ENCODE measurements at places on chromosomes 1 and 21.

DNA sequence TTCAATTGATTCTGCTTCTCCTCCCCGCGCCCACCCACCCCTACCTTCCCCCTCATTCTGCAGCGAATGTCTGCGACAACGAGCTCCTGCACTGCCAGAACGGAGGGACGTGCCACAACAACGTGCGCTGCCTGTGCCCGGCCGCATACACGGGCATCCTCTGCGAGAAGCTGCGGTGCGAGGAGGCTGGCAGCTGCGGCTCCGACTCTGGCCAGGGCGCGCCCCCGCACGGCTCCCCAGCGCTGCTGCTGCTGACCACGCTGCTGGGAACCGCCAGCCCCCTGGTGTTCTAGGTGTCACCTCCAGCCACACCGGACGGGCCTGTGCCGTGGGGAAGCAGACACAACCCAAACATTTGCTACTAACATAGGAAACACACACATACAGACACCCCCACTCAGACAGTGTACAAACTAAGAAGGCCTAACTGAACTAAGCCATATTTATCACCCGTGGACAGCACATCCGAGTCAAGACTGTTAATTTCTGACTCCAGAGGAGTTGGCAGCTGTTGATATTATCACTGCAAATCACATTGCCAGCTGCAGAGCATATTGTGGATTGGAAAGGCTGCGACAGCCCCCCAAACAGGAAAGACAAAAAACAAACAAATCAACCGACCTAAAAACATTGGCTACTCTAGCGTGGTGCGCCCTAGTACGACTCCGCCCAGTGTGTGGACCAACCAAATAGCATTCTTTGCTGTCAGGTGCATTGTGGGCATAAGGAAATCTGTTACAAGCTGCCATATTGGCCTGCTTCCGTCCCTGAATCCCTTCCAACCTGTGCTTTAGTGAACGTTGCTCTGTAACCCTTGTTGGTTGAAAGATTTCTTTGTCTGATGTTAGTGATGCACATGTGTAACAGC, 339.9 kb downstream of the NTNG1 start:
- no peaks in the 10 kb centered on the region for H3K27me3 ChIP-seq
- H3K27ac ChIP-seq: no peak overlapping the region
- DNase-seq: no peak
- no peaks in the 10 kb centered on the region for H3K4me1 ChIP-seq
- peak overlapping the region; percentile 57 for H3K4me3 ChIP-seq

GRCh38 chr1:41432481-41433280, 51.8 kb downstream of the EDN2 start:
- H3K27me3 ChIP-seq: no peaks in the 10 kb centered on the region
- no peaks in the 10 kb centered on the region for H3K36me3 ChIP-seq
- peaks cover 8% of the 10 kb centered on the region for H3K4me1 ChIP-seq
- peak; percentile 74 for DNase-seq

DNA sequence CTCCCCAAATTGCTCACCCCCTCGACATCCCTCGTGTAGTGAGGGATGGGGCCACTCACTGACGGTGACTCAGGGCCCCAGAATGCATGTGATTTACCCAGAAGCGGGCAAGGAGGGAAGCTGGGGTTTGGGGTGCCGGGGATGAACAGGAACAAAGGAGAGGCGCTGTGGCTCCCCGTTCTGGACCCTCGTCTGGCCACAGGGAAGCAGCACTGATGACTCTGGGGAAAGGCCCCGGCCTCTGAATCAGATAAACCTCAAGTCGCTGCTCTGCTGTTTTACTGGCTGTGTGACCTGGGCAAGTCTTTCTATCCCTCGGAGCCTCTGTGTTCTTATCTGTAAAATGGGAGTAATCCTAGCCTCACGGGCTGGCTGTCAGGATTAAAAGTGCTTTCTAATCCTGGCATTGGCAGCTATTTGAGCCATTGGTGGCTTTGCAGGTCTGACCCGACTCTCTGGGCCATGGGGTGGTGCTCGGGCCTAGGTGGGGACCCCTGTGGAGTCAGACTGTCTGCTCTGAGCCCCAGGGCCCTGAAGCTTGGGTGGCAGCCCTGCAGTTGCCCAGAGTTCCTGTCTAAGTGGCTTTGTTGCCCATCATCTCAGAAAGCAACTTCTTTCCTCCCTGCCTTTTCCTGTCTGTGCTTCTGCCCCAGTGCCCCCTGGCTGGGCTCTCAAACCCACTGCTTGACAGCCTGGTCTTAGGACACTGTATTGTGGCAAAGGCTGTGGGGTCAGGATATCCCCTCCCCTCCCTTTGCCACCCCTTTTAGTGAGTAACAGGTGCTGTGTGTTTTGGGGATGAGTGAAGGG, 5.5 kb downstream of the TNFRSF1B start:
- peak overlapping the region; percentile 85 for H3K27ac ChIP-seq
- DNase-seq: no peak
- no peak overlapping the region for H3K4me3 ChIP-seq
- H3K27me3 ChIP-seq: no peaks in the 10 kb centered on the region

- H3K4me1 ChIP-seq: peaks cover 26% of the 10 kb centered on the region
- H3K27ac ChIP-seq: peak within 1 kb of the TSS; percentile 84
- DNase-seq: peak; percentile 78
Measured at GRCh38 chr1:32335790-32336590, at the start of gene MARCKSL1. TSS of gene MARCKSL1 (minus strand) at chr1:32336233. CDS start at chr1:32336033, 200 bp downstream.

DNA sequence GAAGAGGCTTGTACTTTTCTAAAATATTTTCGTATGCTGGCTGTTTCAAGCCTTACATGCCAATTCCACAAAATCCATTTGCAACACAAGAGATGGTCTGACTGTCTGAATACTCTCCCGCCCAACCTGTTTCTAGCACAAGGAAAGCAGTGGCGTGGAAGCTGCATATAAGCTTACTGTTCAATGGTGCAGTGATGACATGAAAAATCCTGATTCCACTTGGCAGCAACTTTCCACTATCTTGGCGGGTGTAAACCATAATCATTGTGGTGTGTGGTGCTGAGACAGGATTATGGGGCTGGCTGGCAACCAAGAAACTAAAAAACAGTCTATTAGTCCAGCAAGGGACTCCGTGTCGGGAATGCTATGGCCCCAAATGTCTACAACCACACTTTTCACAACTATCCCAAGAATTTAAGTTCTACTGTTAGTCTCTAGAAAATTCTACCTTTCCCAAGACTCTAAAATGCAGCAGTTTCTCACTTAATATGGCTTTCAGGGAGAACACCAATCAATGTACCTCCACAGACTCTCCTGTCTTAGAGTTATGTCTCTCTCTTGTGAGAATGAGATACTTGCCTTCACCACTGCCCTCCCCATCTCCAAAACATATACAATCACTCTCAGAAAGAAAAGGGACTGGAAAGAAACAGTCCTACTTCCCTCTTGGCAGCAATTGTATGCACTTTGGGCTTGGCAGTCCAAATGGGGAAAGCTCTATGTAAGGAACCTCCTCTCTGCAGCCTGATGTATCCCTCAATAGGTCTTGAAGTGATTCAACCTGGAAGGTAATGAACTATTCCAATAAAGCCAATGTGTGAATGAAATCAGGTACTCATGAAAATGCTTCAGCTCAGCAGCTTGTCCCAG, 9.5 kb downstream of the COLGALT2 start:
- no peak overlapping the region for H3K27ac ChIP-seq

- H3K4me1 ChIP-seq: no peaks in the 10 kb centered on the region
- H3K36me3 ChIP-seq: no peaks in the 10 kb centered on the region
- H3K27me3 ChIP-seq: no peaks in the 10 kb centered on the region
Measured at GRCh38 chr1:182766881-182767645, 22.5 kb upstream of the NPL start.

- no peaks in the 10 kb centered on the region for H3K36me3 ChIP-seq
- H3K27me3 ChIP-seq: no peaks in the 10 kb centered on the region
- no peak overlapping the region for H3K4me3 ChIP-seq
- no peaks in the 10 kb centered on the region for H3K4me1 ChIP-seq
Measured at GRCh38 chr1:115790846-115791245, 22.3 kb upstream of the CASQ2 start.

DNA sequence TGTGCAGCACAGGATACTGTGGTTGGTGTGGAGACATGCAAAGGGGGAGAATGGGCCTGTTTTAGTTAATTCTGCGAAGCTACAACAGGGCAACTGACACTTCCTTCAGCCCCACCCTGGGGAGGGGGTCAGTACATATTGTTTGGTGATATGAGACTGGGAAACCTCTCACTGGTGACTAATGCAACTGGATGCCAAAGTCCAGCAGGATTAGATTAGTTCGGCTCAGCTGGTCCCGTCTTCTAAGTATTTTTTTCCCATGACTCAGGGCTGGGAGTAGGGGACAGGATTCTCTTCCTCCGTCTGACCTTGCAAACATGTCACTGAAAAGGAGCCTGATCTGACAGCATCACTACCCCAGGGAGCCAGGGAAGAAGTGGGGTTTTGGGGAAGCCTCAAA, 43.0 kb downstream of the PLXNA2 start:
- no peak overlapping the region for H3K4me3 ChIP-seq
- H3K36me3 ChIP-seq: no peaks in the 10 kb centered on the region
- no peaks in the 10 kb centered on the region for H3K27me3 ChIP-seq

GRCh38 chr1:184791550-184791900, 36.9 kb upstream of the EDEM3 start:
- DNase-seq: no peak
- no peak overlapping the region for H3K4me3 ChIP-seq
- H3K36me3 ChIP-seq: no peaks in the 10 kb centered on the region
- H3K27ac ChIP-seq: no peak overlapping the region

- H3K36me3 ChIP-seq: no peaks in the 10 kb centered on the region
- no peaks in the 10 kb centered on the region for H3K27me3 ChIP-seq
- no peak overlapping the region for H3K4me3 ChIP-seq
- no peak for DNase-seq
- H3K4me1 ChIP-seq: no peaks in the 10 kb centered on the region
Measured at GRCh38 chr21:36640721-36641244, 58.1 kb upstream of the SIM2 start.

DNA sequence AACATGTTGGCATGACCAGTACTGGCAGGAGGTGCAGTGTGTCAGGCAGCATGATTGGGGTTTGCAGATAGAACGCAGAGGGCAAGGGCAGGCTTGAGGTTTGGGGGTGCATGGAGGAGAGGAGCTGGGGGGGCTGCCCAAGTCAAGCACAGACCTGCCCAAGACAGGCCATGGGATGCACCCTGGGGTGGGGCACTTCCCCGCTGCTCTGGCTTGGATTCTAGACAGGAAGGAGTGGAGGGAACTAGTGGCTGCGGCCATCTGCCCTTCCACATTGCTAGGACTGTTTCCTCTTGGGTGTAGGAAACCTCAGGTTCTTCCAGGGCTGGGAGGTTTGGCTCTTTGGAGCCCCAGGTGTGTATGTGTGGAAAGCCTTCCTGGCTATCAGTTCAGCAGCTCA, 3.0 kb downstream of the PDXK start:
- no peaks in the 10 kb centered on the region for H3K36me3 ChIP-seq
- no peak overlapping the region for H3K4me3 ChIP-seq
- no peak overlapping the region for H3K27ac ChIP-seq
- no peaks in the 10 kb centered on the region for H3K27me3 ChIP-seq
- DNase-seq: no peak
- H3K4me1 ChIP-seq: peaks cover 32% of the 10 kb centered on the region
